Activated T-helper 1 cell treated with Interleukin-2 at 50 U/mL for 16 hours (primary cell): ENCODE measurements at places on chromosomes 7 and 10.

- DNase-seq, result no peak
Observed at GRCh38 chr7:100895956-100896731, 456 bp upstream of the ACHE start.

- no peak for DNase-seq
Observed at GRCh38 chr7:87345962-87346371, 503 bp downstream of the CROT start.

DNA sequence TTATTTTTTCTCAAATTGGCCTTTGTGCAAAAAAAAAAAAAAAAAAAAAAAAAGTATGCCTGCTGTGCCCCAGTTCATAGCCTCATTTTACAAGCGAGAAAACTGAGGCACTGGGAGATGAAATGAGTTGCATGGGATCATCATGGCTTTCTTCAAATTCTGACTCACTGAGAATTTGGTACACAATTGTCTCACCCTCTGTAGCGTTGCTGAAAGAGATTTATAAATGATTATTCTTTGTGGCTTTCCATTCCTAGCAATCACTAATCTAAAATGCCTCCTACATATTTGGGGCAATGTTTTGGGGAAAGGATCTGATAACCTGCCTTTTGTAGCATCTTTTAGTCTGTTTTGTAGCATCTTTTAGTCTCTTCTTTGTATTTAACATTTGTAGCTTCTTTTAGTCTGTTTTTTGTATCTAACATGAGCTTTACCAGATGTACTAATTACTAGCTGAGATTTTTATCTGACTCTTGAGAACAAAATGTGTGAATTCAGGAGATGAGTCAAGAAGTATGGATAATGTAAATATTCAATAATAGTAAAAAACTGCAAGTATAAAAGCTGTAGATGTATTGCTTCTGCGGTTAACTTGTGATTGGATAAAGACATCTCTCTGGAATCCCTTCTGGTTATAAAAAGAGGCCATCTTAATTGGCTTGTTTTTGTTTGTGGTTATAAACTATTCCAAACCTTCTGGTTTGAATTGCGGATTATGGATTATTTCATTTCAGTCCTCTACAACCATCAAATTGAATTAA is 161.4 kb downstream of the ARID5B start:
- no peak for DNase-seq

GRCh38 chr7:73770002-73770859 is at the start of gene CLDN3:
CLDN3 (minus strand) TSS chr7:73770270; CDS start chr7:73770049, 221 bp downstream.
- DNase-seq, result no peak

DNA sequence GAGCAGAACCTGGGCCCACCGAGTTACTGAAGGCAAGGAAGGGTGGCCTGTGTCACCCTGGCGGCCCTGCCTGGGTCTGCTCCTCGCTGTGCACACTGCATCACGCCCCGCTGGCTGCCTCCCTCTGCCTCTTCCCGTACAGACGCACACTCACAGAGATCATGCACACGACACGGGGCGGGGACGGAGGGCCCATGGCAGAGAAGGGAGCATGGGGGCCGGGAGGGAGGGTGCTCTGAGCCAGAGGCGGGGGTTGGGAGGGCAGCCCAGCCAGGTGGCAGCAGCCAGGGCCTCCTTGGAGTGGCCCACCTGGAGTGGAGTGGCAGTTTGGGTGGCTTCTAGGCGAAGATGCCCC is 16.6 kb downstream of the BUD23 start:
- no peak for DNase-seq

DNA sequence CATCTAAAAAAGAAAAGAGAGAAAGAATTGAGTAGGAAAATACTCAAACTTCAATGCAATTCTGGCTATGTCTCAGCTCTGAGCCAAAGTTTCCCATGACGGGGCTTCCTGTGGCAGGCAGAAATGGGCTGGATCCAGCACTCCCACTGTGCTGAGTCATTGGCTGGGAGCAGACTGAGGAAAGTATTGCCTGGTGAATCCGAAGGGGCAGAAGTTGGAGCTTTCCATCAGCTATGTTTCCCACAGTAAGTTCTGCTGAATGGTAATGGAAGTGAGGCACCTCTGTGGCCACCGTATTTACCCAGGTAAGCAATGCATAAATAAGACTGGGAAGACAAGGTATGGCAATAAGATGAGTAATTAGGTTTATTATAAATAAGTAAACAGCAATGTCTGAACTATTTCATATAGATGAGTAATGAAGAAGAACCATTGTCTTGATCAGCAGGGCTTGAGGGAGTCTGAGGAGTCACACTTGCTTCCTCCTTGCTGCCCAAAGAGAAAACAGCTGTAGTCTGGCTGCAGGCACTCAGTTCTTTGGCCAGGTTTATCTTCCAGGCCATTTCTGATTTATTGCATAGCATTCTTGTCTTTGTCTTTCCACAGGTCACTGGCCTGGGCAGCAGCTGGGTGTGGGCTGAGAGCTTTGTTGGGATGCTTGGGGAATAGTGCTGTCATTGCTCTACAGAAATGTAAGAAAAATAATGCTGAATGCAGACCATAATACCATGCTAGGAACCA is 255.3 kb downstream of the DNAJB9 start:
- no peak for DNase-seq

- no peak for DNase-seq
Observed at GRCh38 chr7:138684340-138684739, 16.8 kb downstream of the SVOPL start.

DNA sequence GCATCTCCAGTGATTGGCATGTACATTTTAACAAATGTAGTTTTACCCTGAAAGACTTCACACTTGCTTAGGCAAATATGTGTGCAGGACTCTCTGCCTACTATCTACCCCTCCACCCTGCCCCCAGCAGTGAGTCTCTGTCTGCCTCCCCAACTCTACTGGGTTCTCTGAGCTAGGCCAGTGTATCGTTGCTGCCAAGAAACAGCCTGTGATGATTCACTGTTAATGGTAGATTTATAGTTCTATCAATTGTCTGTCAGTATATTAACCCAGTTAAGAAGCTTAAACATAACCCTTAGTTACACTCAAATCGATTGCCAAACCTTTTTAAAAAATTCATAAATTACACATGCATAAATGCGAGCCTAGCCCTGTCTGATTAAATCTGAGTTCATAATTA is 137.0 kb downstream of the SND1 start:
- no peak for DNase-seq

- no peak for DNase-seq
Observed at GRCh38 chr7:16123117-16123770, 298.1 kb downstream of the CRPPA start.

GRCh38 chr7:151876899-151877777 is at the start of gene PRKAG2:
PRKAG2 (minus strand) TSS chr7:151877115; CDS start chr7:151876620, 495 bp downstream.
- peak; percentile 55 for DNase-seq

- DNase-seq, result no peak
Observed at GRCh38 chr10:131644864-131645658, 255.7 kb upstream of the PPP2R2D start.

- DNase-seq, result no peak
Observed at GRCh38 chr7:33706186-33706585, 199.2 kb upstream of the BMPER start.

GRCh38 chr7:16889851-16890415 is 8.2 kb upstream of the AGR3 start:
- no peak for DNase-seq

GRCh38 chr7:23523486-23524075 is 8.2 kb downstream of the TRA2A start:
- no peak for DNase-seq

DNA sequence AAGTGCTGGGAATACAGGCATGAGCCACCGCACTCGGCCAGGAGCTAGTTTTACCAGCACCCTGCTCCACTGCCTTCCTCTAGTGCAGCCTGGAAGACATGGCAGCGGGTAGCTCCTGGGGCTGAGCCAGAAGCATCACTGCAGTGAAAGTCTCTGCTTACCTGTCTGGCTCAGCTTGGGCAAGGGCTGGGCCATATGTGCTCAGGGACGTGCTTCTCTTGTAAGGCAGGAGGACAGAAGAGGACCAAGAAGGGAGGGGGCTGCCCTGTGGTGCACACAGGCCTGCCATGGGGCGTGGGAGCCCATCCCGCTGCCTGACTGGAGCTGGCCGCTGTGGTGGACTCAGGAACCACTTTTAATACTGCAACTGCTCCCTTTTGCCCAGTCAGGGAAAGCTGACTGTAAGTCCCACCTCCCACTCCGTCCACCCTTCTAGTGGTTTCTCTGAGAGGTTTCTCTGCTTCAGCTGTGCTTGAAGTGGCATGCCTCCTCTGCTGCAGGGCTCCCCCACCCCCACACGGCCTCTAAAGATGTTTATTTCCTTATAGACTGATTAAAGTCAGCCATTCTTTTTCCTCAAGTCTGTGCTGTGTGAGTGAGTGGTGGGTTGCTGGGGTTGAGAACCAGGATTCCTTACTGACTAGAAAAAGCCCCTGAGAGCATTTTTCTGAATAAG is 25.3 kb upstream of the C10orf95 start:
- DNase-seq, result no peak

DNA sequence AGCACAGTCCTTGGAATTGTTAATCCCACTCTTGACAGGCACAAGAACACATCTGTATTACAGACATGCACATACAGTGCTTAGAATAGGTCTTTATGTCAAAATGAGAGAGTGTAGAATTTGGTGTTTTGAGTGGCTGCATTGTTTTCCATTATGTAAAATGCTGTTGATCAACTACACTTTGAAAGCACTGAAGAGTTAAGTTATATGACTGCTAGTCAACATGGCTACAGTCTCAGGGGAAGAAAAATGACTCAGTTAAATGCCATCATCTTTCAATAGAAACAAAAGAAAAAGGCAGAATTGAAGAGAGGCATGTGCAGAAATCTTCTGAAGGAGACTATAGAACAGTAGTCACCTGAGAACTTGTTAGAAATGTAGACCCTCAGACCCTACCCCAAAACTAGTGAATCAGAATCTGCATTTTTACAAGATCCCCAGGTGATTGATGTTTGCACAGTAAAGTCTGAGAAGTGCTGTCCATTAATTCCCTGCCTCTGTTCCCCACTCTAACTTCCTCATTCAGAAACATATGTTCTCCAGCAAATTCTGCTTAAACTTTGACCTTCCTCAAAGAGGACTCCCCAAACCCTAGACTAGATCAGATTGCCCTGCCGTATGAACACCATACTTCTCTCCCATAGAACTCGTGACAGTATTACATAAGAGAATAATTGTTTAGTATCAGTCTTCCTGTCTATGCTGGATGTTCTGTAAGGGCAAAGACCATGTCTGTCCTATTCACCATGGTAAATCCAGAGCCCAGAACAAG is 16.0 kb downstream of the SND1 start:
- no peak for DNase-seq

- DNase-seq, result no peak
Observed at GRCh38 chr7:151512353-151512752, 7.3 kb downstream of the RHEB start.

- DNase-seq, result peak; percentile 31
Observed at GRCh38 chr10:61902445-61903220, 1.1 kb downstream of the ARID5B start.

GRCh38 chr7:121401896-121402295 is 5.8 kb upstream of the FAM3C start:
- DNase-seq, result no peak

DNA sequence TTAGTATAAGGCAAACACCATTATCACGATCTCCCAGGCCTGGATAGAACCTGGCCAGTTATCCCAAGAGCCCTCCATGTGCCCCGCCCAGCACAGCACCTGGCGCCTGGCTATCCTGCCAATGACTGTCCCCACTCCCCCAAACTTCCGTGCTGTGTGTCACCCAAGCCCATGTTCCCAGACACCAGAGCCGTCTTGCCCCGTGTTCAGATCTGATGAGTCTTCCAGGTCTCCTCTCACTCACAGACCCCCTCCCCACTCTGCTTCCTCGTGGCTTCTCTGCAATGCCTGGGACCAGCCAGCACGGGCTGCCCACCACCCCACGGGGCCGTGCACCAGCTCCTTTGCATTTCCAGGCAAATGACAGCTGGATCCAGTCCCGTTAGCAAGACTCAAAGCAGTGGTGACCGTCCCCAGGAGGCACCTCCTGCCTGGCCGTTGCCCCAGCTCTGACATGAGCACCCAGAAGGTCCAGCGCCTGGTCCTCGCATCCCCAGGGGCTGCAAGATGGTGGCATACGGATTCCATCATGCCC is 43.8 kb upstream of the INPP5A start:
- no peak for DNase-seq

DNA sequence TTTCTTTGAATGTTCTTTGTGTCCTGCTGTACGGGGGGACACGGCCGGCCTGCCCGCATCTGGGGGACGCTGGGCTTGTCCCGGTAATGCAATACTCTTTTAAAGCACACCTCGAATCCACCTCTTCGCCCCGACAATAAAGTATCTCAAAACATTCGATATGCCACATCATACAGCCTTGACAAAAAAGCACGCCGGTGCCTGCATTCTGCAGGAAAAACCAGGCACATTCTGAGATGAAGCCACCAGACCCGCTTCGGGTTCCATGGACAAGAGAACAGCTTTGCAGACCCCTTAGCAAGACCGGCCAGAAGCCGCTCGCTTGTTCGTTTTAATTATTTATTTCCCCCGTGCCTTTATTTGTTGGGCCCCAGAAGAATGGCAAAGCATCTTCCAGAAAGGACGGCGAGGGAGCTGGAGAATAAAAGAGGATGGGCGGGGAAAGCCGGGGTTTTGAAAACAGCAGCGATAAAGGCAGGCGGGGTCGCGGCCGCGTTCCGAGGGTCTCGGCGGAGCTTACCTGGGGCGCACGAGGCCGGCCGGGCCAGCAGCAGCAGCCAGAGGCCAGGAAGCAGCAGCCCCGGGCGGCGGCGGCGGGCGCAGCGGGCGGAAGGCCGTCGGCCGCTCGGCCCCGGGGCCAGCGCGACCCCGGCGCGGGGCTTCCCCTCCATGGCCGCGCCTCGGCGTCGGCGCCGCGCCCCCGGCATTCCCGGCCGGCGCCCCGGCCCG is 462 bp downstream of the KIAA1549 start:
- no peak for DNase-seq

GRCh38 chr10:92732958-92733357 is 43.2 kb downstream of the HHEX start:
- DNase-seq, result no peak

- DNase-seq, result no peak
Observed at GRCh38 chr10:1604246-1604645, 133.1 kb downstream of the ADARB2 start.

- DNase-seq, result no peak
Observed at GRCh38 chr7:17548014-17548653, 249.7 kb downstream of the AHR start.

DNA sequence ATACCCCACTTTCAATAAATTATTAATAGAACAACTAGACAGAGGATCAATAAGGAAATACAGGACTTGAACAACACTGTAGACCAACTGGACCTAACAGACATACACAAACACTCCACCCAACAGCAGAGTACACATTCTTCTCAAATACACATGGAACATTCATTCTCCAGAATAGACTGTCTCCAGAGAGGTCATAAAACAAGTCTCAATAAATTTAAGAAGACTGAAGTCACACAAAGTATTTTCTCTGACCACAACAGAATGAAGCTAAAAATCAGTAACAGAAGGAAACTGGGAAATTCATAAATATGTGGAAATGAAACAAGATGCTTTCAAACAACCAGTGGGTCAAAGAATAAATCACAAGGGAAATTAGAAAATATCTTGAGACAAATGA is 119.8 kb downstream of the SMURF1 start:
- DNase-seq, result no peak

GRCh38 chr10:89078724-89079672 is 88.4 kb downstream of the FAS start:
- no peak for DNase-seq

- DNase-seq, result no peak
Observed at GRCh38 chr7:74059681-74060588, 23.7 kb upstream of the LIMK1 start.
